Fibroblast of gingiva (primary cell): ENCODE measurements at places on chromosomes 1 and 21.

DNA sequence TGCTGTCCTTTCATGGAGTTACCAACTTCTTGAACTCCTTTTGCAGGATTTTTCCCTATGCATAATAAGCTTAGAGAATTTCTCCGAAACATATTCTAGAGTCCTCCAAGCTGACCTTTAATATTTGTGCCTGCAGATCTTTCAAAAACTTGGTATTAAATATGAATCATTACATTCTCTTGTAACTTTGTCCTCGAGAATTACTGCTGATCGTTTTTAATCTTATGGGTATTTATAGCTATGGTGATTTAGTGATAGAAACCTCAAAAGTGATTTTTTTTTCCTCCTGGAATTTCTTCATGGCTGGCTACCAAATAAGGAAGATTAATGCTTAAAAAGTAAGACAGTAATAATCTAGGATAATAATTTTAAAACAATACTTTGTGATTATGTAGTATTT, 39.1 kb downstream of the MAP3K21 start:
- DNase-seq, result no peak

- DNase-seq, result no peak
These were observed 16.5 kb upstream of the NUAK2 start for GRCh38 chr1:205338011-205338410.

DNA sequence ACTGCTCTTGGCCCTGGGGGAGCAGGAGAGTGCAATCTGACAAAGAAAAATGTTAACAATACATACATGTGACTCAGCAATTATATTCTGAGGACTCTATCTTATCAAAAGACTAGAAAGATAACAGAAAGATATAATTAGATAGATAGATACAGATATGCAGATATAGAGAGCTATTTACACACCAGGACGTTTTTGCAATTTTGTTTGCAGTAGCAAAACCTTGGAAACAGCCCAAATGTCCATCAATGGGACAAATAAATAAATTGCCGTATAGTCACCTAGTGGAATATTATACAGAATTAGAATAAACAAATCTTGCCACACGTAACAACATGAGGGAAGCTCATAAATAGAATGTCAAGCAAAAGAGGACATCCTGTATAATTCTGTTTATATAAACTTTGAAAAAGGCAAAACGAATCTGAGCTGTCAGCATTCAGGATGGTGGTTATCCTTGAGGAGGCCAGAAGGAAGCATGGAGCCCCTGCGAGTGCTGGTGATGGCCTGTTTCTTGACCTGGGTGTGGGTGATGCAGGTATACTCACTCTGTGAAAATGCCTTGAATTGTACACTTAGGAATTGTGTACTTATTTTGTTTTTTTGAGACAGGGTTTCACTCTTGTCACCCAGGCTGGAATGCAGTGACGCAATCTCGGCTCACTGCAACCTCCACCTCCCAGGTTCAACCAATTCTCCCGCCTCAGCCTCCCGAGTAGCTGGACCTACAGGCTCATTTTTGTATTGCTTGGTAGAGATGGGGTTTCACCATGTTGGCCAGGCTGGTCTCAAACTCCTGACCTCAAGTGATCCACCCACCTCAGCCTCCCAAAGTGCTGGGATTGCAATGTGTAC, 12.8 kb upstream of the TRIM63 start:
- DNase-seq, result no peak

GRCh38 chr1:179121159-179121938, 39.5 kb downstream of the TOR3A start:
- DNase-seq, result peak; percentile 58

DNA sequence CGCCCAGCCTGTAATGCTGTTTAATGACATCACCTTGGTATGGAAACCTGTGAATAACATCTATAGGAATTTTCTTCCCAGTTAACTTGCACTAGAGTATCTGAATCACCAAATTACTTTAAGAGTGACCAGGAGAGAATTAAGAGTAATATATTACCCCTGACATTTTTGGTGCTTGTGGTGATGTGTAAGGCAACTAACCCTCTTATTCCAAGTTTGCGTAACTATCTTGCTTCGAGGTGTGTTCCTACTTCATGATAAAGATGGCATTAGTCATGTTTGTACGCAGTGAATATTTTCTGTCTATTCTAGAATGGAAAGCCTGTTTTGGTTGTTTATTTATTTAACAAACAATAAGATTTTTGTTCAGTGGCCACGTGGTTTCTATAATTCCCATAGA, 131.3 kb downstream of the ZP4 start:
- no peak for DNase-seq

DNA sequence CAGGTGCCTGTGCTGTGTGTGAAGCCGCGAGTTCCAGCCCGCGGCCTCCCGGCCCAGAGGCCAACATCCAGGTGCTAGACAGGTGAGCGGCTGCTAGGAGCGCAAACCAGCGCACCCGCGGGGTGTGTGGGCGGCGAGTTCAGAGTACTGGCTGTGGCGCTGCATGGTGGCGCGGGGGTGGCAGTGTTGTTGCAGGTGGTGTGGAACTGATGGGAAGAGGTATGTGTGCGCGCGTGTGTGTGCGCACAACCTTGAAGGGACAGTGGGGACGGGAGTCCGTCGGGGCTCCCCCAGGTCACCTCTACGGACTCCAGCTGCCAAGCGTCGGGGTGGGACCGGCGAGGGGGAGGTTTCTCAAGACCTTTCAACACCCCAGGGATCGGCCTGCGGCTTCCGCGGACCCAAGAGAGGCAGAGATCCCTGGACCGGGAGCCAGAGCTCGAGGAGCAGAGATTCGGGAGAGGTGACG, 433 bp upstream of the DMBX1 start:
- DNase-seq, result no peak

DNA sequence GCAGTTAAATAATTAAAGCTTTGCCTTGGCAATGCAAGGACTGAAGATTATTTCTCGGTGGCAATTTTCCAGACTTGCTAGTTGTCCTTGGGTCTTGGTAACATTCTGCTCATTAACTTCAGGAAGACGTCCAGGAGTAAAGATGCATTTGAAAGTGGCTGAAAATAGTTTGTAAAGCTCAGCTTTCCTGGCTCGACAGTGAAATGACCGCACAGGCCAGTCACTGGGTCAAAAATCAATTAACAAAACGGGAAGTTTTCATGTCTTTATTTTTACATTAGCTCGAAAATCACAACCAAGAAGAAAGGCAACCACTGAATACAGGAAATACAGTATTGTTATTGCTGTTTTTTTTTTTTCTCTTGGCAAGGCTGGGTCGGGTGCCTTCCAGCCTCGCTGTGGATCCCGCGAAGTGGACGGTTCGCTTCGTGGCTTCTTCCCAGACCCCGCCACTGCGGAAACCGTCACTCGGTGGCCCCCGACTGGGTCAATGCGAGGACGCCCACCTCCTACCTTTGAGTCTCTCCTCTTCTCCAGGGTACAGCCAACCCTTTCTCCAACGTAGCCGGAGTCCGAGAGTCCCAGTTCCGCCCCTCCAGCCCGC, 479 bp upstream of the SNX7 start:
- DNase-seq, result peak; percentile 6

- no peak for DNase-seq
These were observed 3.0 kb downstream of the BACH1 start for GRCh38 chr21:29301691-29302090.

GRCh38 chr1:17347769-17348592, 24.0 kb upstream of the PADI6 start:
- DNase-seq, result no peak

DNA sequence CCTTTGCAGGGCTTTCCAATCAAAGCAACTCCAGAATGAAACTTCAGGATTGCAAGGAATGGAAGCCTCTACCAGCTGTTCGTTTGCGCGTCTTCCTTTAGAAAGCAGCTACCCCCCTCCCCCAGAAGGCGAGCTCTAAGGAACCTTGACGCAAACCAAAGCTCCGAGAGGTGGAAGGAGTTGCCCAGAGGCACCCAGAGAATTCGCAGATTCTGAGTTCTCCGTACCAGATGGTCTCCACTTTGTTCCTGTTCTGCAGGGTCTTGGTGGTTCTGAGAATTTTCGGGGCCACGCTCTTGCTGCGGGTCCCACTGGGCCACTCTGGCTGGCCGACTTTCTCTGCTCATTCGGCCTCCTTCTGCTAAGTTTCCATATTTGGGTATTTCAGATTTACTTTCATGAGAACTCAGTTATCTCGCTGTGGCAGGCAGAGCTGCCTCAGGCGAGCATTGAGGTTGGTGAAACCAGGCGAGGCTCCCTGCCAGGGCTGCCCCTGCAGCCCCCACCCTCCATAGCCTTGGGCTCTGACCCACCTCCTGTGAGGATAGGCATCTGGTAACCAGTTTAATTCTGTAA, 801 bp downstream of the TRAF5 start:
- peak; percentile 51 for DNase-seq

DNA sequence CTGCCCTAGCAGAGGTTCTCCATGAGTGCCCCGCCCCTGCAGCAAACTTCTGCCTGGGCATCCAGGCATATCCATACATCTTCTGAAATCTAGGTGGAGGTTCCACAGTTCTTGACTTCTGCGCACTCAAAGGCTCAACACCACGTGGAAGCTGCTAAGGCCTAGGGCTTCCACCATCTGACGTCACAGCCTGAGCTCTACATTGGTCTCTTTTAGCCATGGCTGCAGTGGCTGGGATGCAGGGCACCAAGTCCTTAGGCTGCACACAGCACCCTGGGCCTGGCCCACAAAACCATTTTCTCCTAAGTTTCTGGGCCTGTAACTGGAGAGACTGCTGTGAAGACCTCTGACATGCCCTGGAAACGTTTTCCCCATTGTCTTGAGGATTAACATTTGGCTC, 272.6 kb upstream of the PLXNA2 start:
- no peak for DNase-seq

GRCh38 chr1:229058111-229058561, 212.8 kb upstream of the RAB4A start:
- no peak for DNase-seq

DNA sequence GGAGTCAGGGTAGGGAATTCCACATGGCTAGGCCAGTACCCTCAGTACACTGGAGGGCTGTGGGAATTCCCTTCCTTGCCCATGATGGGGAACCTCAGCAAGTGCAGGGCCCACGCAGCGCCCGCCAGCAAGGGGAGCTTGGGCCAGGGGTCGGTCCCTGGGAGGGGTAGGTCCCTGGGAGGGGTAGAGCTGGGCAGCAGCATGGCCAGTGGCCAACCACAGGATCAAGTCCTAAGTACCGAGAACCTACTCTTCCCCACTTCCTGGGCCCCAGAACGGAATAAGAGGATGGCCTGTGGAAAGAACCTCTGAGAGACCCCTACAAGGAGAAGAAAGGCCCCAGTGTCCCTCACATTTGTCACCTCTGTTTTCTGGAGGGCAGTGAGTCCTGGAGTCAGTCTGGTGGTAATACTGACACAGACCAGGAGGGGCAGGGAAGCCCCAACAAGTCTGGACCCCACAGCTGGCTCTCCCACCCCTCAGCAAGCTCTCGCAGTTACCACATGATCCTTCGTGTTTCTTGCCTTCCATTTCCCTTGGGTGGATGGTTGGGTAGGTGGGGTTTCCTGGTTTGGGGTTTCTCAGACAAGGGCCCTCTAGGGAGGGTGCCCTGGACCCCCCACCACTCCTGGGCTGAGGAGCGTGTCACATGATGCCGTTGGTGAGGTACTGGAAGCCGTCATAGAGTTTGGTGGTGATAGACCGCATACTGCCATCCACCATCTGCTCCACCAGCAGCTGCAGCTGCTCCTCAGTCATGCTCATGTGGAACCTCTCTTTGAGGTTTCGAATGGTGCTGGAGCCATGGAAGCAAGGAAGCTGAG, 10.3 kb downstream of the ZNF687 start:
- no peak for DNase-seq

DNA sequence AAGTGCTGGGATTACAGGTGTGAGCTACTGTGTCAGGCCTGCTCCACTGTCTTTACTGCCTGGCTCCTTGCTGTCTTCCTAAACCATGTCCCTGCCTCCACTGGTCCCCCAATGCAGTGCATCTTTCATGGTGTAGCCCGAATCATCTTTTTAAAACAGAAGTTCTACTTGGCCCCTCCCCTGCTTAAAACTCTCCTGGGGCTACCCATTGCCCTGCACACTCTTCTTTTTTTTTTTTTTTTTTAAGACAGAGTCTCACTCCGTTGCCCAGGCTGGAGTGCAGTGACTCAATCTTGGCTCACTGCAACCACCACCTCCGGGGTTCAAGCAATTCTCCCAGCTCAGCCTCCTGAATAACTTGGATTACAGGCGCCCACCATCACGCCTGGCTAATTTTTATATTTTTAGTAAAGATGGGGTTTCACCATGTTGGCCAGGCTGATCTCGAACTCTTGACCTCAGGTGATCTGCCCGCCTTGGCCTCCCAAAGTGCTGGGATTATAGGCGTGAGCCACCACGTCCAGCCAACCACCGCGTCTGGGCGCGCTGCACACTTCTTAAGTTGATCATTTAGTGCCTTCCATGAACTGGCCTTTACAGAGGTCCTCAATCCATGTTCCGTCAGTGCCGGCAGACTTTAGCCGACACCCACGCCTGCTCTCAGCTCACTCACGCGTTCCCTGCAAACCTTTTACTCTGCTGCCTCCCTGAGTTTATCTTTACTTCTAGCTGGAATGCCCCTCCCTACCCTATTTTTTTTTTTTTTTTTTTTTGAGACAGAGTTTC, 2.4 kb downstream of the FCN3 start:
- no peak for DNase-seq

DNA sequence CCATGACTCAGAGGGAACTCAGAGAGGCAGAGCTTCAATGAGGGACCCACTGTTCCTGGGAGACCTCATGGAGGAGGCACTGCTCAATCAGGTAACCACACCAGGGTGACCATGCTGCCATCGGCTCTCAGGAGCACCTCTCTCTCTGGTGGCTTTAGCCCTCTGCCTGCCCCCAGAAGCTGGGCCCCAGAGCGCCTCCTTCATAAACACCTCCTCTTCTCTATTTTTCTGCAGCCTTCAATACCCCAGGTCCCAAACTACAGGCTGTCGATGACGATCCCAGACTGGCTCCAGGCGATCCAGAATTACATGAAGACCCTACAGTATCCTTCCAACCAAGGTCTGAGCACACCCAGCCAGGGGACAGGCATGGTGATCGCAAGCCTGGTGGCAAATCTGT, 10.6 kb downstream of the VASH2 start:
- no peak for DNase-seq

- no peak for DNase-seq
These were observed 30.0 kb downstream of the PRKACB start for GRCh38 chr1:84174051-84174556.

GRCh38 chr1:89822109-89822962, 1.5 kb downstream of the LRRC8D start:
- no peak for DNase-seq

DNA sequence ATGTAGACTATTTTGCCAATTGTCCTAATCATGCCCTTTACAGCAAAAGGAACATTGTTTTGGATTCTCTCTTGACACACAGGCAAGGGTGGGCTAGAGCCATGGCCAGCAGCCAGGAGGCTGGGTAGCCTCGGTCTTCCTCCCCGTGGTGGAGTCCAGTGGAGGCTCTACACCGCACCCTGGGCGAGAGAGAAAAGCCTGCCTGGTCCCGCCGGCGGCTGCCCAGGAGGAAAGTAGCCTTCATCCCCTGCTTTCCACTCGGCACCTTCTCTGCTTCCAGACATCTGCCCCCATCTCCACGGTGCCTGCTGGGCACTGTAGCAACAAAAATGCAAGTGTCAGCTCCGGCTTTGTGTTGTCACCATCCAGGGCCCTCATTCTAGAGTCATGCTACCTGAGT, 21.6 kb downstream of the PROK1 start:
- no peak for DNase-seq

- peak; percentile 57 for DNase-seq
These were observed 42.6 kb downstream of the KIRREL1 start for GRCh38 chr1:158035976-158036583.
